ENCODE measurements at places on chromosomes 6 and 20.

GRCh38 chr6:152404086-152404857 lies 232.9 kb downstream of the SYNE1 start:
- no peak for DNase-seq

DNA sequence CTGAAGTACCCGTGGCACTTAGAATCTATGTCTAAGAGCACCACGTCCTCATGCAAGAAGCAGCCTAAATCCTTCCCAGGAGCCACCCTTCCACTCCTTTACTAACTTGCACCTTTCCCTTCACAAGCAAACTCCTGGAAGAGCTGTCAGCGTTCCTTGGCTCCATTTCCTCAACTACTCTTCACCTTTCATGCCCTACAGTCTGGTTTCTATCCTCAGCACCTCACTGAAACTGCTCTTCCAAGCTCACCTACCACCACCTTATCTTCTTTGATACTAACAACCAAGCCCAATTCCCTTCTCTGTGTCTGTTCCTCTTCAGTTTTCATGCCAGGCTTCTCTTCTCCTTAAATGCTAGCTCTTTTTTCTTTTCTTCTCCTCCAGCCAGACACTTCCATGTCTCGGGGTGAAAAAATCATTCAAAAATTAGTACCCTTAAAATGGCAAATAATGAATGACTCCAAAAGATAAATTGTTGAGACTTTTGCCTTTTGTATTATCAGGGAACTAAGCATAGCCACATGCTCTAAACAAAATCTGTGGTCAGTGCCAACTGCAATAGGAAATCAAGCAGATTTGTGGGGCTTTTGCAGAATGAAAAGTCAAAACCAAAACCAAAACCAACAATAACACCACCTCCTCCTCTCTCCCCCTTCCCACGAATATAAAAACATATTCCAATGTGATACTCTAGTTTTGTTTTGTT lies 149.6 kb upstream of the KCNK16 start:
- DNase-seq, result no peak

- DNase-seq, result no peak
Observed at GRCh38 chr6:109772883-109773431, 81.9 kb downstream of the FIG4 start.

DNA sequence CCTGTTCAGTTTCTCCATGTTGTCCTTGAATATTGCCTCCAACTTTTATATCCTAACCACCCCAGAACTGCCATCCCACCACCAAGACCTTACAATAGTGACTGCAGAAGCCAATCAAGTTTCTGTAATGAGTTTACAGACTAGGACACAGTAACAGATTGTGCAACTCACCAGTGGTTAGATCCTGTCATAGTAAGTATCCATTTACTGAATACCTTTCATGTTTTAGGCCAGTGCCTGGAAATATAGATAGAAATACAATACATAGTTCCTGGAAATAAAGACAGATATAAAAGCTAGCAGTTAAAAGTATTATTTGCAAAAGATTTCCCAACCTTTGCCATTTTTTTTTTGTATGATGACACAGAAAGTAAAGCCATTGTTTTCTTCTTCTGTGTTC lies 471.8 kb upstream of the BTBD3 start:
- DNase-seq, result no peak

DNA sequence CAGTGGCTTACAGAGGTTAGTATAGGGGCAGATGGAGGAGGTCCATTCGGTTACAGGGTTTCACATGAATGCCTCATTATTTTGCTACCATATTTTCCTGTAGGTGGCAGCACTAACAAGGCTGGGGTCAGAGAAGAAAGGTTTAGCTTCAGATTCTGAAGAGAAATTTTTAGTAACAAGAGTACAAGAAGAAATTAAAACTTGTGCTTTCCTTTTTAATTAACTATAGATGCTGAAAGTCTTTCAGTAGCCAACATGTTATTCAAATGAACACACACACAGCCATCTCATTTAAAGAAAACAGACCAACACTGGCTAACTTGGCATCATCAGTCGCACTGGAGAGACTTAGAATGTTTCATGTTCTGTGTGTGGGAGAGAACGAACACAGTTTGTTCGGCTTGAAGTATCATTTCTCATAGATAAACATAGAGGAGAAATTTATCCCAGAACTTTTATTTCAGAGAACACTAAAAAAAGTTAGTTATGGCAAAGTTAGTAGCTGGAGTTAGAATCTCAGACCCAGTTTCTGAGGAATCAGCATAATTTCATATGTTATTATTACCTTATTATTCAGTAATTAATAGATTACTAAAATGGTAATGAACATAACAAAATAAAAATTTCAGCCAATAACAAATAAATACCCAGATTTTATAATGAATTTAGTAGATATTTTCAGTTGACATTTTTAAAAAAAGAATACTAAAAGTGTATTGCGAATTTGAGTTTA lies 314.0 kb upstream of the RSPO3 start:
- DNase-seq, result no peak

GRCh38 chr6:36333931-36334725 lies 2.6 kb downstream of the BNIP5 start:
- DNase-seq, result no peak

- DNase-seq, result no peak
Observed at GRCh38 chr6:142906945-142907470, 38.0 kb downstream of the HIVEP2 start.

DNA sequence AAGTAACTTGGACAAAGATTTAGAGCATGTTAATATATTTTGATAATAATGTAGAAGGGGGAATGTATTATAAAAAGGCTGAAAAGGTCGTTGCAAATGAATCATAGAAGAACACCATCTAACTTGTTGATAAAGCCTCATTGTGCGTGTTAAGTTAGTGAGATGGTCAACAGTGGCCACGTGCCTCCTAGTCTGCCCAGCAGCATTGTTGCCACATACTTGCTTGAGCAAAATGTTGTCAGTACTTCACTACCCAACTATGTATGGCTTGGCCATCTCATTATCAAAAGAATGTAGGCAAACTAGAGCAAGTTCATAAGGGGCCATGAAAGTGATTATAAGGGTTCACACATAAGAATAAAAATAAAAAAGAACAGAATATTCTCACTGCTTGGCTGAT lies 84.6 kb downstream of the PHACTR1 start:
- no peak for DNase-seq

GRCh38 chr20:4415281-4415680 lies 306.4 kb upstream of the PRND start:
- no peak for DNase-seq

GRCh38 chr6:31246051-31246521 lies 25.8 kb downstream of the HLA-C start:
- DNase-seq, result no peak

DNA sequence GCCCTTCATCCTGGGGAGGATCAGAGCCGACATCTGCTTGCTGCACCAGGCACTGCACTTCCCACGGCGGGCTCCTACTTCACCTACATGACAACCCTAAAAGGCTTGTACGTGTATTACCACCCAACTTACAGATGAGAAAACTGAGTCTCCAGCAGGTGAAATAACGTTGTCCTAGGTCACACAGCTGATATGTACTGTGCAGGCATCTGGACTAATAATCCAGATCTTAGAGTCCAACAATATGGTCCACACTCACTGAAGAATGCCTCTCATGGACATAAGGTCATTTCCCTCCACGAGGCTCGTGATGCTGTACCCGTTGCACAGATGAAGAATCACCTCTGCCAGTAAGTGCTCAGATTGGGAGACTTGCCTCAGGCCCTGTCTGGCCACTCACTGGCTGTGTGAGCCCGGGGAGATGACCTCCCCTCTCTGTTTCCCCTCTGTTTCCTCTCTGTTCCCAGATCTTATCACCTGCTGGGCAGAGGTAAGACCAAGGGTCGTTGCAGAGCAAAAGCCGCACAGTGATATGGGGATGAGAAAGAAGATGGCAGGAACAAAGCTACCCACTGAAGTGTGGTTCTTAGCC lies 32.1 kb downstream of the TGM2 start:
- no peak for DNase-seq

- DNase-seq, result no peak
Observed at GRCh38 chr6:43890197-43891062, 120.4 kb downstream of the VEGFA start.

GRCh38 chr6:159039885-159040258 lies 4.9 kb downstream of the TAGAP start:
- DNase-seq, result no peak

- DNase-seq, result no peak
Observed at GRCh38 chr20:910132-910869, 5.8 kb downstream of the ANGPT4 start.

- no peak for DNase-seq
Observed at GRCh38 chr6:33607784-33608161, 13.3 kb upstream of the ITPR3 start.

DNA sequence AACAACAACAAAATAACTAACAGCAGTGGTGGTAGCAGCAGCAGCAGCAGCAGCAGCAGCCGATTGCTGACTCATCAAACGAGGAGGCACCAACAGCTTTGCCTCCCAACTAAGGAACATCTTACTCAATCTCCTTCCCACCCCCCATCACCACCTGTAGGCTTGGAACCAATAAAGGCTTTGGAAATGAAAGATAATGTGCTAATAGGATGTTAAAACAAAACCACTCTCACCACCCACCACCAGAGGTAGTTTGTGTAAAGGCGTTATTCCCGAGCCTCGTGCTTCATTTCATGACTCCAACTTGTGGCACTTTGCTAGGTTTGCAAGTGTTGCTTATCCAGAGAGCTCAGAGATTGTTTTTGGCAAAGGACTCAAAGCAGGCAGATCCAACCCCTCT lies 346.5 kb downstream of the CD83 start:
- no peak for DNase-seq

- DNase-seq, result no peak
Observed at GRCh38 chr20:33007376-33008335, at the start of gene BPIFB2. Gene BPIFB2 (plus strand): TSS chr20:33007704. CDS start chr20:33008575, 871 bp downstream.

- no peak for DNase-seq
Observed at GRCh38 chr20:14801591-14802325, 464.3 kb upstream of the FLRT3 start.

DNA sequence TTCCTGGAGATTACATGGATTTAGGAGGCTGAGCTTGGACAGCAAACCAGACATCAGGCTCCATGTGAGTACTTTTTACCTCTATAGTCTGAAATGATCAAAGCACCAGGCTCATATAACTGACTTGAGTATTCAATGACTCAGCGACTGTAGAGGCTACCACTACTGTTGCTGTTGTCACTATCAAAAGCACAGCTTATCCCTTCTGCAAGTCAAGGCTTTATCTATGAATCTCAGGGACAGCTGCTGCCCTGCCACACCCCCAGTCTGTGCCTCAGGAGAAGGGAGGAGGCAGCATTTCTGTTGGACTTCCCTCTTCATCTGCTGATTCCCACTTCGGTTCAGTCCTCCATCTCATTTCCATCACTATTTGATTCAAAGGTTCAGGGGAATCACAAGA lies 80.5 kb upstream of the CNR1 start:
- no peak for DNase-seq

DNA sequence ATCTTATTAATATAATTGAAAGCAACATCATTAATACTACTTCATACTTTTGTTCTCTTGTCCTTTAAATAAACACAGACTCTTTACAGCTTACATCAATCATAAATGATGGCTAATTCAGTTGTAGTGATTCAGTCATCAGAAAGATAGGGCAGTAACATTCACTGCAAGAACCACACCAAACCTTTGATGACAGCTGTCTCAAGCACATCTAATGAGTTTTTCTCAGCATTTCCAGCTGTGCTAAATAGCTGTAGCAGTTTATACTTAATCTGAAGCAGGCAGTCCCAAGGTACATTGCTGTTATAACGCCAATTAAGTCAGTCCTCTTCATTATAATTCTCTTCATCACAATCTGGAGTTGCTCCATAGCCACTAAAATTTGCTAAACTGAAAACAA lies 45.7 kb downstream of the PREP start:
- DNase-seq, result no peak

GRCh38 chr6:298233-299103 lies 6.2 kb downstream of the DUSP22 start:
- DNase-seq, result peak; percentile 73

DNA sequence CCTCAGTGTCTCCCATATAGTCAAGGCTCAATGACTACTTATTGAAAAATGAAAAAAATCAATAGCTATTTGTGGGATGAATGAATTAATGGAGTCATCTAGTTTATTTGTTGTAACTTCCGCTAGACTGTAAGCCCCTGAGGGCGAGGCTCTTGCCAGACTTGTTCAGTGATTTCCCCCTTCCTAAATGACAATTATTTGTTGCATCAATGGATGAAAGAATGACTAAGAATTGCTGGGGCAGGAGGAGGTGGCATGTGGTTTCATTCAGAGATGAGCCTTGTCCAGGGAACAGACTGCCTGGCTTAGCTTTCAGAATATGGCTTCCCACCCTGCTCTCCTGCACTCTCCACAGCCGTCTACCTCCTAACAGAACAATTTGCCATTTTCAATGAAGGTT lies 1.1 kb upstream of the PRELID3B start:
- DNase-seq, result no peak

DNA sequence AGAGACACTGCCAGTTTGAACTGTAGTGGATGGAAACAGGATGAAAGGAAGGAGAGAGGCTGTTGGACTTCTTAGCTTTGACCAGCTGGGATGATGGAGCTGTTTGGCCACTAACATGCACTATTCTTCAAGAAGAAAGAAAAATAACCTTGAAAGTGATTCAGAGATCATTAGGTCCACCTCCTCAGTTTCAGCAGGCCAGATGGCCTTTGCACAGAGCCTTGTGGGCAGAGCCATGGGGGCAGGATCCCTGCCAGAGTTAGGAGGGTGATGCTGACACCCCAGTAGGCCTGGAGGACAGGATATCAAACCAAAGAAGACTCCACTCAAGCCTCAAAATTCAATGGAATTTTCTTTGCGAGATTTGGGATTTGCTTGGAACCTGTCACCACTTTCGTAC lies 74.5 kb upstream of the TMEM181 start:
- DNase-seq, result no peak

DNA sequence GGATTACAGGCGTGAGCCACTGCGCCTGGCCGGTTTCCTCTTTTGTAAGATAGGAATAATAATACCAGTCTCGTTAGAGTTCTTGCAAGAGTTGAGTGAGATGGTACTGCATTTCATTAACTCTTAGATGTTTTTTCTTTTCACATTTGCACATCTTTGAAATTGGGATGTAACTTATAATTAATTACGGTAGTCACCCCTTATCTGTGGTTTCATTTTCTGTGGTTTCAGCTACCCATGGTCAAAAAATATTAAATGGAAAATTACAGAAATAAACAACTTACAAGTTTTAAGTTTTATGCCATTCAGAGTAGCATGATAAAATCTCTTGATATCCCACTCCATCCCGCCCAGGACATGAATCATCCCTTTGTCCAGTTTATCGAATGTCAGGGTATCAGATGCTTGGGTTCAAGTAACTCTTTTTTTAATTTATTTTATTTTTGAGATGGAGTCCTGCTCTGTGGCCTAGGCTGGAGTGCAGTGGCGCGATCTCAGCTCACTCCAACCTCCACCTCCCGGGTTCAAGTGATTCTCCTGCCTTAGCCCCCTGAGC lies 15.4 kb downstream of the PTK7 start:
- no peak for DNase-seq

Data from coronary artery (tissue), 2 donors.